ENCODE measurements at places on chromosomes 5 and 9. TPM values are rescaled to one million over a fixed set of nuclear protein-coding genes. Genes with fewer than 3 reads are reported as not detected.

Gene F2RL1
- total RNA-seq, result 17.5 TPM

Gene MOB3B
- total RNA-seq, result 4.3 TPM

Gene GABRA6
- total RNA-seq, result not detected

Gene CETN3
- 14.3 TPM for total RNA-seq

Gene ETF1
- total RNA-seq, result 24.9 TPM

Gene NSG2
- not detected for total RNA-seq
